ENCODE measurements at places on chromosomes 12 and 14.

GRCh38 chr12:124696693-124697476, 129.5 kb upstream of the NCOR2 start:
- DNase-seq = no peak

GRCh38 chr14:95274279-95274678, 45.4 kb downstream of the CLMN start:
- DNase-seq = no peak

DNA sequence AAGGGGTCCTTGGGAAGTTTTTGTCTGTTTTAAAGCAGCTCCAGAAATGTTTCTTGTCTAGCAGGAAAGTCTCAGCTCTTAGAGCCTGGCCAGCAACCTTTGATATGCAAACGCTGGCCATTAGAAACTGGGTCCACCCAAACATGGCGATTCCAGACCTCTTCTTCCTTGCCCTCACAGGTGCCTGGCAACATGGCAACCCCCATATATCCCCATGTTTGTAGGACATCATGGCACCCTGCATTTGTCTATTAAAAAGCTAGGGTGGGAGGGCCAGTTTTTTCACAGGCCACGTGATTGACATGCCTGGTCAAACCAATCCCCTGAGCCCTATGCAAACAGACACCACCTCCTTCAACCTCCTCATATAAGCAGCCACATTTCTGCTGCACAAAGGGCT, 848.7 kb upstream of the FOXG1 start:
- no peak for DNase-seq

DNA sequence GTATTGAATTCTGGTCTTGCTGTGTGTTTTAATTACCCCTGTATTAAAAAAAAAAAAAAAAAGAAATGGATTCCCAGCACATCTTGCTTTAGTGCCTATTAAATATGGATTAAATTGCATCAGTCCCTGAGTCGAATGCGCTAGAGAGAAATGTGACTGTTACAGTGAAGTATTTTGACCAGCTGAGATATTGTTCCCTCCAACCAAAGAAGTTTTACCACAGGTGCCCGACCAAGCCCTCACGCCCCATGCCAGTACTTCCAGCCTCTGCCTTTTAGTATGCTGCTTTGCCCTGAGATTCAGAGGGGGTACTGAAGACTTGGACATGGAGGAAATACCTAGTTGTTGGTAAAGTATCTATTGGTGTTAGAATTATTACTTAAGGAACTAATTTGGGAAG, 159.7 kb downstream of the TTLL5 start:
- DNase-seq = no peak

- DNase-seq = no peak
These were observed 6.3 kb upstream of the SERPINA1 start for GRCh38 chr14:94394581-94395207.

- DNase-seq = no peak
These were observed 101.1 kb downstream of the OTOGL start for GRCh38 chr12:80200414-80200813.

DNA sequence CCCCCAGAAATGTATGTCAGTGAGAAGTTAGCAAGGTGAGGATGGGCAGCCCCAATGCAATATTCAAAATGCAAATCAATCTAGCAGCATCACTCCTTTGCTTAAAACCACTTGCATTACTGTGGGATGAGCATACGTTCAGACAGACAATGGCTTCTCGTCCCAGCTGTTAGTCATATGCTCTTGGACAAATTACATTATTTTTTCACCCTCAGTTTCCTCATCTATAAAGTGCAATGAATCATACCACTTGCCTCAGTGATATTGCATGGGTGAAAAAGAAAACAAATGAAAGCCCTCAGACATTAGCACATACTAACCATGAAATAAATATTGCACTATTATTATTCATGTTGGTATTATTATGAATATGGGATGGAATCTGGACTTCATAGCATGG, 132.3 kb downstream of the C12orf75 start:
- no peak for DNase-seq

DNA sequence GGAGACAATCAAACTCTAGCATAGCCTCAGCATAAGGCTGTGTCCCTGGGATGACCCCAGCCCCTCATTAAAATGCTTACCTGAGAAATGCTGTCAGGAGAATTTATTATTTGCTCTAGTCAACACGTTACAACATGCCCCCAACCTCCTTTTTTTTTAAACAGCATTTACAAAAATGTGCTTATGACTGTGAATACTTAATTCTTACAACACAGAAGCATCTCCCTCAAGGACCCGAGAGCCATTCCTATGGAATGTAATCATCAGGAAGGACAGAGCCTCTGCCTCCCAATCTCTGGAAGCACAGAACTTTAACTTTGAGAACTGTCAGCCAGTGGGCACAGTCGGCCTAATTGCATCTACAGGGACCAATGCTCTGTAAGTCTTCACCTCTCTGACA, 136.6 kb upstream of the OVCH1 start:
- DNase-seq = no peak

DNA sequence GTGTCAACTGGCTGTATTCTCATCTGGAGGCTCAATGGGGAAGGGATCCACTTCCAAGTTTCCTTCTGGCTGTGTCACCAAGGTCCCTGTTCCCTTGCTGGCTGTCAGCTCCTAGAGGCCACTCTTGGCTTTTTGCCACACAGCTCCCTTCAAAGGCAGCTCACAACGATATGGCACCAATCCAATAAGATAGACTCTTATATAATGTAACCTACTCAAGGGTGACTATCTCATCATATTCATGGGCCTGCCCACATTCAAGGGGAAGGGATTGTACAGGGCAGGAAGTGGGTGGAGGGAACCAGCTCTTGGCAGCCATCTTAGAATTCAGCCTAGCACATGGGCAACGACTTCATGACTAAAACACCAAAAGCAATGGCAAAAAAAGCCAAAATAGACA, 98.7 kb upstream of the PLXNC1 start:
- no peak for DNase-seq

DNA sequence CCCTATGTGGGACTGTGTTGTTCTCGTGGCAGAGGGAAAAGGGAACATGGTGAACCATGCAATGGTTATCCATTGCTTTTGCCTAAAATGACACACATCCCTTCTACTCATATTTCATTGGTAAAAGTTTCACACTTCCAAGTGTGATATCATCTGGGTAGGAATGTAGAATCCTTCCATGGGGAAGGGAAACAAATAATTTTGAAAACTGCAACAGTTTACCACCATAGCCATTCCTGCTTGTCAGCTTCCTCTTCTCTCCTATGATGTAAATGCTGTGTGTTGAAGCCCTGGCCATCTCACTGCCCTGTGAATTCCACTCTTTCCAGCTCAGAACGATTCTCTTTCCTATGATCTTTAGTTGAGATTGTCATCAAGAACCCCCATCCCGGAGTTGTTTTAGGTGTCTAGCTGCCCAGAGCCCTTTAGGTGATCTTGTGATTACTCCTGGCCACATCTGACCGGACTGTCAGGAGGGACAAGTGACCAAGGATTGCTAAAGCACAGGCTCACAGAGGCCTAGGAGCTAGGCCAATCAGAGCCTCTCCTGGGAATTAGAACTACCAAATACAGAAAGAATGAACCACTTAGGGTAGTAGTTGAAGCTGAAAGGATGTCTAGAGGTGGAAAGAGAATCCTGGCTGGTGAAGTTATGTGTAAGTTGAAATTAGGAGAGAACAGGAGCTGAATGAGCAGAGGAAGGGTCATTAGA, 84.6 kb downstream of the VCPKMT start:
- DNase-seq = no peak

- no peak for DNase-seq
These were observed 6.5 kb downstream of the C12orf43 start for GRCh38 chr12:121009741-121010140.

DNA sequence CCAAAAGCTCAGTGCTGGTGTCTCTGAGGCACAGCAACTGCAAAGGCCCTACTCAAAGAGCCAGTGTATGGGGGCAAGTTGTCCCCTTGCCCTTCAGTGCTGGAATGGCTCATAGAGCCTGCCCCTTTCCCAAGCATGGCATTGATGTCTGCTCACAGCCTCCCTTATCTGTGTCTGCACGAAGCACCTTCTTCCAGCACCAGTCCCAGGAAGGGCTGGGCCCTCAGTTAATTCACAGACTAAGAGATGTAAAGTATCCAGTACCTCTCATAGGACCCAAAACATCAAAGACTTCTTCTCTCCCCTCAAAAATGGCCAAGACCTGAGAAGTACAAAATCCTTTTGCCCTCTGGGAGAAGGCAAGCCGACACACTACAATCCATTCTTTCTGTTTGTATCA, 1.6 kb upstream of the CMAS start:
- DNase-seq = no peak

DNA sequence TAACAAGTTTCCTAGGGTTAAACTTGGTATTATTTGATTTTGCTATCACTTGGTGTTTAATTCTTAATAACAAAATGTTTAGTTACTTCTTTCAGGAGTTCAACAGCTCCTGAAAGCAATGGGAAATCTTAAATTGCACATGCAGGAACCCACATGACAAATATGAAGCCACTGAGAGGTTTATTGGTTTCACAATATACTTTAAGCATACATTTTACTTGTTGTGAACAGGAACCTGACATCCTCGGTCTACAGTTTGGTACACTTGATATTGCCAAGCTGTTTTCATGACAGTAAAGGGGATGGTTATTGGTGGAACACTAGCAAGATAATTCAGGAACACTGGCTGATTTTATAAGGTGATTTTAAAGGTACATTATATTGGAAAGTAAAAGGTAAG, 46.2 kb downstream of the SLC38A1 start:
- no peak for DNase-seq

DNA sequence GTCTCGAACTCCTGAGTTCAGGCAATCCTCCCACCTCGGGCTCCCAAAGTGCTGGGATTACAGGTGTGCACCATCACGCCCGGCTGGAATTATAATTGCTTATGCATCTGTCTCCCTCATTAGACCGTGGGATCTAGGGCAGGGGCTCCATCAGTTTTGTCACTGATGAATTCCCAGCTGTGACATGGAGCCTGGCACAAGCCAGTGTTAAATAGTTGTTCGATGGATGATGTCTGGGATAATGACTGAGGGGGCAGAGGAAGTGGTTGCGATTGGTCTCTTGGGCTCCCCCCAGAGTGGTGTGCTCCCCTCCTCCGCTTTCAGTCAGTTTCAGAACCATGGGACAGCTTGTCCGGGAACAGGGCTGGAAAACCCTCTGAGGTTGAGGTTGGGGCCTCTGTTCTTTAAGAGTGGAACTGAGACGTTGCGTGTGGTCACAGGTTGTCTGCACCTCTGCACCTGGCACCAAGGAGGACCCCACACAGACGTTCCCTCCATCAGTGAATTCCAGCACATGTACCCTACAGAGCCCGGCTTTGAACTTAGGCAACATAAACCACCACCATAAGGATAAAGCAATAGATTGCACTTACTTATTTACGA, 30.8 kb upstream of the BATF start:
- no peak for DNase-seq

GRCh38 chr14:105908481-105908911, 382.1 kb downstream of the TMEM121 start:
- DNase-seq = no peak

DNA sequence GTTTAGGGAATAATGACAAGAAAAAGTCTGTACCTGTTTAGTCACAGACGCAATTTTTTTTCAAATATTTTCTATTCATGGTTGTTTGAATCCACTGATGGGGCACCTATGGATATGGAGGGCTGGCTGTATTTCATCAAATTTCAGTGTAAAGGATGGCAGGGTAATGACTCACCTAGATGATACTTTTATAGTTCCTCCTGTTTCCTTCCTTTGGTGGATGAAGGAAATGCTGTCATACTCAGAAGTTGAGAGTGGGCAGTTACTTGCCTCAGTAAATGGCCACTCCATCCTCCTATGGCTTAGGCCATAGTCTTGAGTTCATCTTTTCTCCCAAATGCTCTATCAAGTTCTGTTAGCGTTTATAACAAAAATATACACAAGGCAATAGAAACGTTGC, 18.9 kb upstream of the C12orf71 start:
- DNase-seq = no peak

GRCh38 chr12:65741656-65742017, 82.6 kb upstream of the HMGA2 start:
- no peak for DNase-seq

DNA sequence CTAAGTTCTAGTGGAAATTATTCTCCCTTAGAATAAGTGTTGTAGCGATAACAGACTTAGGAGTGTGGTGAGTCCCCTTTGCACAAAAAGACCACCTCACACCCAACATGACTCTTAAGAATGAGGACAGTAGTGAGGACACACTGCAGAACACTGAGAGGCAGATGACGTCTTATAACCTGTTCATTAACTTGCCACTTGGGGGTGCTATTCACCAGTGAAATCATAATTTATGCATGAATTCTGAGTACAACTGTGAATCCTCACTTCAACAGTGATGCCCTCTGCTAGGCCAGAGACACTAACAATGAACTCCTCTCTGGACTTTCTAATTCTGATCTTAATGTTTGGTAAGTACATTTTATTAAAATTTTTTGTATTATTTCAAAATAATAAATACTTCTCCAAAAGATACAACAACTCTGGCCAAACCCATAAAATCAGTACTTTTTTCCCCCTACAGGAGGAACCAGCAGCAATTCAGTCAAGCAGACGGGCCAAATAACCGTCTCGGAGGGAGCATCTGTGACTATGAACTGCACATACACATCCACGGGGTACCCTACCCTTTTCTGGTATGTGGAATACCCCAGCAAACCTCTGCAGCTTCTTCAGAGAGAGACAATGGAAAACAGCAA, 274.7 kb downstream of the DAD1 start:
- DNase-seq = no peak
